ENCODE measurements at places on chromosomes 2 and 18.

DNA sequence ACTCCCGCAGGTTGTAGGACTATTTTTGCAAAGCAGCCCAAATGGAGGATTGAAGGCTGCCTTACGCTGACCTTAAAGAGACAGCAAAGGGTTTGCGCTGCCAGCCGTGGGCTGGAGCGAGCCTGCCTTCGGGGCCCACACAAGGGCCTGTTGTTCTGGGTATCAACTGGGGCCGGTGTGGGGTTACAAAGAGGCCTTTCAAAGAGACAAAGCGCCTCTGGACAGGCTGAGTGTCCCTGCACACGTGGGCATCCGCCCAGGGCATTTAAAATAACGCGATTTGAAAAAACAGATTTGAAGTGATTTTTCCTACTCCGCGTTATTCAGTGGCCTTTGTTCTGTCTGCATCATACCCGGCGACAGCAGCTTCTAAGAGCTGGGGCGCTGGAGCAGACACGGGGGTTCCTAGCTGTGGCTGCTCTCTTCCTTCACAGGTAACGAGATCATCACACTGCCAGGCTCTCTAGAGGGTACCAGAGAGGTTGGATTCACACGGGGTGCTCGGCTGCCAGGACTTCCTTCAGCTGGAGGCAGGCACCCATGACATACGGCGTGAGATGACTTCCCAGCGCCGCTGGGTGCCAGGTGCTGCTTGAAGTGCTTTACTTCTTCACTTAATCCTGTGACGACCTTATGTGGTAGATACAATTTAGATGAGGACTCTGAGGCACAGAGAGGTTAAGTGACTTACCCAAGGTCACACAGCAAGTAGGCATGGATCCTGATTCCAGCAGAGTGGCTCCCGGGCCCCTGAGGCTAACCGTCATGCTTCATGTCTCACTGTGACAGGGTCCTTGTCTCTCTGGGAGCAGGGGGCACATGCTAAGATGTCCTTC, 32.2 kb downstream of the MAL start:
- no peak for DNase-seq

GRCh38 chr2:71935262-71935848, 212.3 kb downstream of the CYP26B1 start:
- DNase-seq = no peak

DNA sequence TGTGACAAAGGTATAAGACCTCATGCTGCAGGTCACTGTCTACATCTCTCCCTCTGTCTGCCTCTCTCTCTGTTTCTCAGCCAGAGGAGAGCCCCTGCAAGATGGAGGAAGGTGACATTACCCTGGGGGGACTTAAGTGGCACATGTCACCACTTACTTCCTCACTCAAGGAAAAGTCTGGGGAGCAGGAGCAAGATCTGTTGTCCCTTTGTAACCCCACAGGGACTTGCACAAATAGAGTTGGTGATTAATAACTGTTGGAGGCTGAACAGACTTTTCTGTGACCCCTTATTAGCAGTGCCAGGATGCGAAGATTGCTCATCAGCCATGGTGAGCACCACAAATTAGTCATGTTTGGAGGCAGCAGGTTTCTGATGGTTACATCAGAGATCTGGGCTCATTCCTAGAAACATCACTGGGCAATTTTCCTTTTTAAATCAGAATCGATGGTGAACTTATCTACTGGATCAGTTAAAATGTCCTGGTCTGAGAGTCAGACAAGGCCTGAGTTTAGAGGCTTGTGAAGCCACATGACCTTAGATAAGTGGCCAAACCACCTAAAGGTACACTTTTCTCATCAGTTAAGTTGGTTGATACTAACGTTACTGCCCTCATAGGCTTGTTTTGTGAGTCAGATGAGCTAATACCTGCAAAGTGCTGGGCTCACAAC, 81.2 kb upstream of the LTBP1 start:
- DNase-seq = no peak

DNA sequence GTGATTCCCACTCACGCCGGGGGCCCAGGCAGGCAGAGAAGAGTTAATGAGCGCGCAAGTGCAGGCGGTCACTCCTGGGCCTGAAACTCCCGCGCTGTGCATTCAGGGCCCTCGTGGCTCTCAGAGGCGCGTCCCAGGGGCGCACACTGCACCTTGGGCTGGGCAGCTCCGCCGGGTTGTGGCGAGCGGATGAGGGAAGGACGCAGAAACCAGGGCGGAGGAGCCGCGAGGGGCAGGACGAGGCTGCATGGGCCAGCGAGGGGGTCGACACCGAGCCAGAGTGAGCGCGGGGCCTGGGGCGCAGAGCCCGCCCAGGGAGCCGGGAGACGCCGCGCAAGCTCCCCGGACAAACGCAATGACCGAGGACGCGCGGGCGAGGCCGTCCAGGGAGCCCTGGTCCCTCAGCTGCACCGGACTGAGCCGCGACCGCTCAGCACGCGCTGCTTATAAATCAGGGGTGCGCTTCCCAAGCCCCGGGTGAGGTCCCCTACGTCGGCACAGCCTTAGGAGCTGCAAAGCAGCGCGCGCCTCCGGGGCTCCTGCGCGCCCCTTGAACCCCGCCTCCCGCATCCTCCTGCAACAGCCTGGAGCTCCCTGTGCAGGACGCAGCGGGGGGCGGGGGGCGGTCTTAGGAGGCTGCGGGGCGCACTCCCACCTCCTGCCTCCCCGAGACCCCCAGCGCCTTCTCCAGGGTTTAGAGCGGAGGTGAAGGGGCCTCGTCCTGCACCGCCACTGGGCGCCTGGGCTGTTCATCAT, 180.2 kb upstream of the ALKAL2 start:
- DNase-seq = no peak

DNA sequence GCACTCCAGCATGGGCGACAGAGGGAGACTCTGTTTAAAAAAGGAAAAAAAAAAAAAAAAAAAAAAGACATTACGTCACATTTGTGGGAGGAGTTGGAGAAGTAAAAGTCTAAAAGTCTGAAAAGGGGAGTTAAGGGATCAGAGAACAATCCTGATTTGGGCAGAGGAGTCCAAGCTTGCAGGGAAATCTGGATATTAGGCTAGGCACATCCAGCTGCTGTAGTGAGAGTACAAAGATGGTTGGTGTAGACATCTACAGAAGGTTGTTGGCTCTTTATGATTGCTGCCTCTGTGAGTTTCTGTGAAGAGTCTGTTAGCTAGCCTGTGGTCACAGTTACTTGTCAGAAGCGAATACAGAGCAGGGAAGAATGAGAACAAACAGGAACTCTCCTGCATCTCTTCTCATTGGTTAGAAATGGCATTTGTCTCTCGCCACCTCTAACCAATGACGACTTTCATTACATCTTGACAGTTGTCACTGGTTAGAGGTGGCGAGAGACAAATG, 3.3 kb upstream of the OSBPL6 start:
- DNase-seq = no peak

GRCh38 chr2:27822049-27822448, 50.5 kb downstream of the MRPL33 start:
- DNase-seq = no peak

GRCh38 chr2:224778474-224778877, 62.3 kb upstream of the CCDC195 start:
- no peak for DNase-seq

DNA sequence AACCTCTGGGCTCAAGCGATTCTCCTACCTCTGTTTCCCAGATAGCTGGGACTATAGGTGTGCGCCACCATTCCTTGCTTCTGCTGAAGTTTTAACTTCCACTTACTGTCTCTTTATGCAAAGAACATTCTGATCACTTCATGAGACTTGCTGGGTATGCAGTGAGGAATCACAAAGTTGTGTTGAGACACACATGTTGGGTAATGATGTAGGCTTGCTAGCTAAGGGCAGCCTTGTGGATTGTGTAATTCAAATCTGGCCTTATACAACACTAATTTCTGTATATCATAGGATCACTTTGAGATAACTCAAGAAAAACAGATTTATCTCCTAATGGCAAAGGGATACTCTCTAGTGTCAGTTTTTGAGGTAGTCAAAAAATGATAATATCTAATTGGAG, 24.2 kb downstream of the XRCC5 start:
- no peak for DNase-seq

- no peak for DNase-seq
Measured at GRCh38 chr2:118667348-118667747, 180.1 kb downstream of the EN1 start.

- no peak for DNase-seq
Measured at GRCh38 chr18:25494888-25495287, 142.9 kb upstream of the ZNF521 start.

GRCh38 chr2:42572297-42573081, 4.1 kb downstream of the MTA3 start:
- no peak for DNase-seq

DNA sequence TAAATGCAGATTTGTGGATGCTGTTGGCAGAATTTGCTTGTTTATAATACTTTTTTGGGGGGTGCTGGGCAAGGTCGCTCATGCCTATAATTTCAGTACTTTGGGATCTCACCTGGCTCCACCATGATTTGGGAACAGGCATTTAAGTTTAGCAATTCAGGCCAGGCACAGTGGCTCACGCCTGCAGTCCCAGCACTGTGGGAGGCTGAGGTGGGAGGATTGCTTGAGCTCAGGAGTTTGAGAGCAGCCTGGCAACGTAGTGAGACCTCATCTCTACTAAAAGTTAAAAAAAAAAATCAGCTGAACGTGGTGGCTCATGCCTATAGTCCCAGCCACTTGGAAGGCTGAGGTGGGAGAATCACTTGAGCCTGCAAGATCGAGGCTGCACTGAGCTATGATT, 20.7 kb downstream of the TANC1 start:
- no peak for DNase-seq

DNA sequence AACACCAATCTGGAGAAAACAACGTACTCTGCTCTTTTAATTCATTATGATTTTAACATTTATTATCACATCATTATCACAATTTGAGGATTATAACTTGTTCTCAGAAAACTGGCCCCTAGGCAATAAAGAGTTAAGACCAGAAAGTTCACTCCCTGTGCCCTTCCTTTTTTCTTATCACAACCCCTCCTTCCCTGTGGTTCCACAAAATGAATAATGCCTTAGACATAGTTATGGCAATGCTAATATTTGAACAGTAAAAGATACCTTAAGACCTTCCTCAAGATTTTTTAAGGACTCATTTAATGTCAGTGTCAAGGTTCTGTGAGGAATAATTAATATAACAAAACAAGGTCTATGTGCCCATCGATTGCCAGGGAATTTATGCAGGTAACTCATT, 596.2 kb downstream of the ARHGAP15 start:
- DNase-seq = no peak

DNA sequence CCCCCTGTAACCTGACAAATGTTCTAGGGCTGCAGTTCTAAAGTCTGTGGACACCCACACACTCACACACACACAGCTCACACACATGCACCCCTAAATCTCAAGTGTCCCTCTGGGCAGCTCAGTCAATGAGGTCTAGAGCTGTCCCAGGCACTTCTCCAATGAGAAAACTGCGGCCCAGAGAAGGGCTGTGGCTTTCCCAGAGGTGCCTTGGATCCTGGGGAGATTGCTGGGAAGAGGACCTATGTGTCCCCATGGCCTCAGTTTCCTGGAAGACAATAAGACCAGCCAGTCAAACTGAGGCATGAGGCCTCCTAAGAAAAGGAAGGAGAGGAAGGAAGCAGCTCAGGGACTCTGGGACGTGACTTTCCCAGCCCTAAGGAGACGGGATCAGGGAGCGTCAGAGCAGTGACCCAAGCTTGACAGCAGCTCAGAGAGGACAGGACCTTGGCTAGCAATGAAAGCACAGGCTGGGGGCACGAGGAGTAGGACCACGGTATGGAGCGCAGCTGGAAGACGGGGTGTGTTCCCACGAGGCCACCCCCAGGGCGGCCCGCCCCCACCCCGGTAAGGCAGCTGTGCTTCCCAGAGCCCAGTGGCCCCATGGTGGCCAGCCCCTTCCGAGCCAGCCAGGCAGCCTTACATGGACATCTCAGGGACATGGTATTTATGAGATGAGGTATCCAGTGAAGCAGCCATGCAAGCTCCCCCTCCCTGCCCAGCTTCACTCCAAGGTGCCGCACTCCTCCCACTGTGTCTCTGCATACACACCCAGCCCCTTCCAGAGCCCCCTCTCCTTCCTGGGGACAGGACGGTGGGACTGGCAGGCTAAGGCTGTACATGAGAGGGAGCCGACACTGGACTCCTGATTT, 46.0 kb downstream of the TNS1 start:
- DNase-seq = no peak

- no peak for DNase-seq
Measured at GRCh38 chr2:10178751-10179150, 56.2 kb downstream of the RRM2 start.

GRCh38 chr2:239181074-239181902, 219.5 kb downstream of the HDAC4 start:
- peak; percentile 54 for DNase-seq

GRCh38 chr2:202018950-202019349, 14.7 kb upstream of the FZD7 start:
- no peak for DNase-seq

GRCh38 chr2:224334726-224335125, 67.2 kb downstream of the FAM124B start:
- no peak for DNase-seq

GRCh38 chr2:169362894-169363559, 693 bp upstream of the LRP2 start:
- DNase-seq = no peak

DNA sequence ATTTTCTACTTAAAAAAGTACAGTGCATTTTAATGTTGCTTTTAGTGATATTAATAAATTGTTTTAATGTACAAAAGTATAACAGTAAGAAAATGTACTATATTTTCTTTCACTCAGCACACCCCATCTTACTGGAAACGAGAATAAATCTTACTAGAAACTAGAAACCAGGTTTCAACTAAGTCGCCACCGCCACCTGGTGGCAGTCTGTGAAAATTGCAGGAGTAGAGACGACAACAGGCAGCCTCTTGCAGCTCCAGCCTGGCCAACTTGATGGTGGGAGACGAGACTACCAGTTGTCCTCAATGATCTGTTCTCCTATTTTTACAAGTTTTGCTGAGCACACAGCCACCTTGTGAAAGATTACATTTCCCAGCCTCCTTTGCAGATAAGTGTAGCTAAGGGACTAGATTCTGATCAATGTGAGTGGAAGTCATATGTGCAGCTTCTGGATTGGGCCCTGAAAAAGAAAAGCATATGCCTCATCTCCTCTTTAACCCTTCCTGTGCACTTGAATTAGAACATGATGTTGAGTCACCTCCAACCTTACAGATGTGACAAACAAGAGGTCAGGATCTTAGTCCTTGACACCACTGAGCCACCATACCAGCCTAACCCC, 8.7 kb downstream of the OTOF start:
- peak; percentile 19 for DNase-seq
